ENCODE measurements at places on chromosomes 13 and 19.

DNA sequence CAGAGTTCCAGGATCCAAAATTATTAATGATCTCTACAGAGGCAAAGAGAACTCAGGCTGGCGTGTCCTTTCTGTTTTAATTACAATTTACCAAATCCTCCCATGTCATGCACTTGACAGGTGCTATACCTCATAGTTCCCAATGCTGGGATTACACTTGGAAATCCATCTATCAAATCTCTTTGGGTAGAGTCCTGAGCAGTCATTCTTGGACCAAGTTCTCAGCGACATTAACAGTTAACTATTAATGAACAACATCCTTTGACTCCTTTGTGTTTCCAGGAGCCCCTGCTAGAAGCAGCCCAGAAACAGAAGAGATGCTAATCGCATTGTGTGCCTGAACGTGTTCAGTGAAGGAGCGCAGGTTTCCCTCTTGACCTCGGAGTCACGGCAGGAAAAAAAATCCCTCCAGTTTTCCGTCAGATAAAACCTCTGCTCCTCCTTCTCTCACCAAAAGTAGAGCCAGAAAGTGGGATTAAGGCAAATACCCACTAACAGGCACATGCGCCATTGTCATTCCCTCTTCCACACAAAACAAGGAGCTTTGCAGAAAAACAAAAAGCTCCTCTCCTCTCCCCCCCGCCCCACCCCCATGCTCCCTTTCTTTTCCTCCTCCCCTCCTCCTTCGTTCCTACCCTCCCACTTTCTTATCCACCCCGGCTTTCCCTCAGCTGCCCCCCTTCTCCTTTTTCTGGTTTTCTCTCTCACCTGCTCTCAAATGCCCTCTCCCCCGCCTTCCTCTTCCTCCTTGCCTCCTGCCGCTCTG, 224.7 kb downstream of the ZIC5 start:
- no peak for DNase-seq

DNA sequence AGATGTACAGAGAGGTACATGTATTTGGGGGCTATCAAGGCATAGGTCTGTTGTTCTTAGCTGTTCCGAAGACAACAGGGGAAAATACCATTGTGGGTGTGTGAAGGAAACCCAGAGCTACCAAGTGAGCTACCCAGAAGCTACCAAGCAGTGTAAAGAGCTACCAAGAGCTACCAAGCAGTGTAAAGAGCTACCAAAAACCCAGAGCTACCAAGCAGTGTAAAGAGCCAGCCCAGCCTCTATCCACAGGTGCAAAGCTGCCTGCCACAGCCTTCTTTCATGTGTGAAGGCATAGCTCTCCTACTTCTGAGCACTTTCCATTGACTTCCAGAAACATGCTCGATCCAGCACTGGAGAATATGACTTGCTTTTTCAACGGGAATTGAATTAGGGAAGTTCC, 145.7 kb downstream of the AKAP11 start:
- no peak for DNase-seq

- DNase-seq: peak; percentile 12
These were observed 69.5 kb downstream of the KLF2 start for GRCh38 chr19:16394111-16394510.

DNA sequence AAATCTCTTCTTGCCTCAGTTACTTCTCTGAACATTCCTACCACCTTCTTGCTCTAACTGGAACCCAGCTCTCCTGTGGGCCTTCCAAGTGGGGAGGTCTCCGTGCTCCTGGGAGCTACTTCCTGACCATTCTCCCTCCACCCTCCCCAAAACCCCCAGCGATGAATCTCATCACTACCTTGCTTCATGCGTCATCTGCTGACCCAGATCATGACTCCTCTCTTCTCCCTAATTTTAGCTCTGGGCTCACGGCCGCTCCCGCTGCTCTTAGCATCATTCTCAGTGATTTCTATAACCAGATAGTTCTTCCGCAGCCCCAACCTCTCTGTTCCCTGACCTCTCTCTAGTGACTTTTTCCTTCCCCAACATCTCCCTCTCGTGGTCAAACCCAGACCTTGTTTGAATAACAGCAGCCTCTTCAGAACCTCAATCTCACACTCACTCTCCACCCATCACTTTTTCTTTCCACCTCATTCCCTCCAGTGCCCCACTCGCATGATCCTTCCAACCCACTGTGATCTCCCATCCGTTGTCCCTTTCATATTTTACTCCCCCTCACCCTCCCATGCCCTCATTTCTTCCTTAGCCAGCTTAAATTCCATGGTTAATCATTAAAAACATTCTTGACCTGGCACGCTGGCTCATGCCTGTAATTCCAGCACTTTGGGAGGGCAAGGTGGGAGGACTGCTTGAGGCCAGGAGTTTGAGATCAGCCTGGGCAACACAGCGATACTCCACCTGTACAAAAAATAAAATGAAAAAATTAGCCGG, 21.8 kb downstream of the MRPS12 start:
- no peak for DNase-seq

DNA sequence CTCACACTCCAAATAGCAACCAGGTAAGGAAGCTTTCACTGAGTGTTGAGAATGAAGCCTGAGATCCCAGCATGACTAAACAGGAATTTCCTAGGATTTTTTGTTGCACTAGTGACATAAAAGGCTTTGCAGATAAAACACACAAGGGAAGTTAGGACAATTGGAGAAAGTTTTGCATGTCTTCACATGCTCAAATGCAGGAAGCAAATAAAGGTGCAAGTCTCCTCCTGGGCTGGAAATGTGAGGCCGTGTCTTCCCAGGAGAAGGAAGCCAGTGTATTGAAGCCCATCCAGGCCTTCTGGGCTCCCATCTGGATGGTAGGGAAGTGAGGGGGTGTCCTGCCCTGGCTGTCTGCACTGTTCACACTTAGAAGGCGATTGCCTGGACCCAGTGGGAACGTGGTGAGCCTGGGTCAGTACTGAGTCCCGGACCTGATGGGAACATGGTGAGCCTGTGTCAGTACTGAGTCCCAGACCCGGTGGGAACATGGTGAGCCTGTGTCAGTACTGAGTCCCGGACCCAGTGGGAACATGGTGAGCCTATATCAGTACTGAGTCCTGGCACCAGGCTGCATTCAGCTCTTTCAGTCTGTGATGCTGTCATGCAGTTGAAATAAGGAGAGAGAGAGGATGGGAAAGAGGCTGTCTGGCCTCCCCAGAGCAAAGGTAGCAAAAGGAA, 38.7 kb downstream of the SIAH3 start:
- no peak for DNase-seq

DNA sequence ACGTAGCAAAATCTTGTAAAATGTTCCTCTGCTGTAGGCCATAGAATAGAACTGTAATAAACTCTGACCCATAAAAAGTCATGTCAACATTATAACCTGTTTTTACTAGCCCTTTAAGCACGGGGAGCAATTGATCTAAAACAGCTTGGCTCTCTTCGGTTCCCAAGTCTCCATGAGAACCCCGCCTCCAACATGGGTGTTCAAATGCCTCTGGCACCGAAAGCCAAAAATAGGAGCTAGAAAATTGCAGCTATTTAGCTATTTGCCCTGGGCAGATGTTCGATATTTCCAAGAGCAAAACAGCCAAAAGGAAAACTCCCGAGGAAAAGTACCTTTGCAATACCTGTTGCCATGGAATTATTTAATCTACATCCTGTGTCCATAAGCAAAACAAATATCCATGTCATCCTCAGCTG, 563.1 kb downstream of the EFNB2 start:
- no peak for DNase-seq

DNA sequence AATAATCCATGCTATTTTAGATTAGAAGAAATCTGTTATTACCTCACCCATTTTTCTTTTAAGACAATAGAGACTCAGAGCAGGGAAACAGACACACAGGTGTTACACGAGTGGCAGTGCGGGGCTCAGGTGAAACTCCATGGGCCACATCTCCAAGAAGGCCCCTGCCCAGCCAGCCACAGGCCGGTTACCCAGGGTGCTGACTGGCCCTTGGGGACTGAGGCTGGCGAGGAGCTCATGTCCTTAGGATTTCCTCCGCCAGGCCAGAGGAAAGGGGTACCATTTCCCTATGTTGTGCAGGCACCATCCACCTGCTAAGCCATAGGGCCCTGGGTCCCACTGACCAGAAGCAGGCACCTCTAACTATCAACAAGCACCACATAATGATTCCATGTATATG, 10.6 kb downstream of the C19orf47 start:
- DNase-seq: peak; percentile 8

- no peak for DNase-seq
These were observed 11.6 kb downstream of the AKAP11 start for GRCh38 chr13:42283574-42283973.

DNA sequence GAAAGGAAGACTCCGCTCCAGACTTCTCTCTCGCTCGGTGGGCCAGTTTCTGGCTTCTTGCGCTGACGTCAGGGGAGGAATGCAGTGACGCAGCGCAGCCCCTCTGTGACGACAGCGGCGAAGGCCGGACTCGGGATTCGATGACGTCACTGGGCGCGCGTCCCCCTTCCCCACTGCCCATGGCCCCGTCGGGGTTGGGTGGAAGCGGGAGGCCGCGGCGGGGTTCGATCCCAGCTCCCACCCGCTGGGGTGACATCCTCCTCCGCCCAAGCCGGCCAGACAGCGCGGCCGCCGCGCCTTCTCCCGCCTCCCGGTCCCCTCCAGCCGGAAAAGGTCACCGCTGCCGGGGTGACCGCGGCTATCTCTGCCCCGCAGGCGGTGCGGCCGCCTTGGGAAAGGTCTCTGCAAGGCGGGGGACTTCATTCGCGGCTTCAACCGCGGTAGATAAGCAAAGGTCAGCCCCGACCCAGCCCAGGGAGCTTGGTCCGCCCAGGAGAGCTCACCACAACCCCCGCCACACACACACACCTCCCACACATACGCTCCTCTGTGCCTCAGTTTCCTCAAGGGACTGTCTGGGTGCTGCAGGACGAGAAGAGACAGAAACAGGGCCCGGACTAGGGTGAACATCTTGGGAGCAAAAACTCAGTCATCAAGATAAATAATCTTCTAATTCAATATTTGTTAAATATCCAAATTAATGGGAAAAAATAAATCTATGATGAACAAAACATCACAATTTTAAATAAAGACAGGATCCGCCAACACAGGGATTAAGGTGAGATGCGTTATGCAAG, 844 bp upstream of the RFX1 start:
- no peak for DNase-seq

DNA sequence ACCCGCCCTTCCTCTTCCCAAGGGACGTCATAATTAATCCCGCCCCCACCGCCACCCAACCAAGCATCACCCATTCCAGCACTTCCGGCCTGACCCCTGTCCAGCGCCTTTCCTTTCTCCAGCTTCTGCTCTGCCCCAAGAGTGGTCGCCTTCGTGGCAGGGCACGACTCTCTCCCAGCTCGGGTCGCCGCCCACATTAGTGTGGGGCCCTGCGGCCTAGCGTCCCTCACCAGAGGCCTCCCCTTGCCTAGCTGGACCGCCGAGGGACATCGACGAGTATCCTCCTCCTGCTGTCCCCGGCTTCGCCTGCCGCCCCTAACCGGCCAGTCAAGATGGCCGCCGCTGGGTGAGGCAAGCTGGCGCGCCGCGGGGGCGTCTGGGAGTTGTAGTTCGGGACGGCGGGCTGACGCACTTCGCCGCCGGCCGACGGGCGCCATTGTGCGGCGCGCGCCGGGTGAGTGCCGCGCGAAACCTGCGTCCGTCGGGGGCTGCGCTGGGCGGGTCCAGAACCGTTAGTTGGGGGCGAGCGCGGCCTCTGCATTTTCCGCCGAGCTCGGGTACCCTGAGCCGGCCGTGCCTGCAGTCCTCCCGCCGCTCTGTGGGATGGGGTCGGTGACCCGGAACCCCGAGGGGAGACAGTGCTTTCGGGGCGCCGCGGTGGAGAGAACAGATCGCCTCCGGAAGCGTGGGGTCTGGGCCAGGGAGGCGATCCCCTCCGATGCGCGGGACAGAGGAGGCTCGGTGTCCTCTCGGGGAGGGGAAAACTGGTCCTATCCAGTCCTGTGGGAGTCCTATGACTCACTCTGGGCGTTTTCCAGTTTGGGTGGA, at the start of gene ZNF274:
Gene ZNF274, plus strand, starts transcription at position 73 of the 828 bp plus-strand sequence. CDS start 905 bp downstream, outside the sequence.
- peak; percentile 96 for DNase-seq

DNA sequence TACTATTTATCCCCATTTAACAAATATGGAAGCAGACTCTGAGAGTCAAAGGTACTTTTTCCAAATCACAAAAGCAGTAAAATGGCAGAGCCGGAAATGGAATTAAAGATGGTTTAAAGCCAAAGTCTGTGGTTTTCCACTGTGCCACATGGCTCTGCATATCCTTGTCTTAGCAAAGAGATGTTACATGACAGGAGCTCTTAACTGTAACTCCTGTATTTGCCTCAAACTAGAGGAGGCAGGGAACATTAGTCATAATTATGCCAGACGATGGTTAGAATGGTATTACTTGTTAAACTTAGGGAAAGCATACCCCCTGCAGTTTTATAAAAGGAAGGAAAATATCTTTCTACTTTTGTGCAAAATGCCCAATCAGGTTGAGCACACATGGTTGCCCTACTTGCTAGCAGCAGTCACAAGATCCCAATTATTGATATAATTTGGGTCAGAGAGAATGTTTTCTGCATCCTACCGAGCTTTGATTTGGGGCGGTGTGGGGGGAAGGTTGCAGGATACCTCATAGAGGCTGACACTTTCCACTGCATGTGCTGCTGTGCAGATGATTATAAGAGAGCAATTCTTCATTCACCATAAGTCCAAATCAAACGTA, 42.0 kb upstream of the MAB21L1 start:
- DNase-seq: no peak

DNA sequence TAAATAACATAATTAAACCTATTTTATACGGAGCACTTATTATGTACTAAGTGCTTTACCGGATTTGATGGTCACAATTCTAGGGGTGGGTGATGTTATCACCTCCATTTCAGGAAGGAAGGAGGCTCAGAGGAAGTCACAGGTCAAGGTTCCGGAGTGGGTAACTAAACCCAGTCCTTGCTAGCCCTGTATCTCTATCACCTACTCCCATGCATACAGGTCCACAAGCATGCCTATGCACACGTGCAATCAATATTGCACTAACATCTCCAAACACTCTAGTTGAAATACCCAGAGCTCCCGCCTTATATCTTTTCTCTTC, 17.8 kb upstream of the FOSB start:
- no peak for DNase-seq

GRCh38 chr13:21949818-21950429, 279.1 kb downstream of the FGF9 start:
- no peak for DNase-seq

GRCh38 chr13:69903081-69903480, 204.5 kb upstream of the ATXN8OS start:
- no peak for DNase-seq

GRCh38 chr13:84417416-84417815, 535.1 kb upstream of the SLITRK1 start:
- DNase-seq: no peak

- no peak for DNase-seq
These were observed 18.1 kb downstream of the CDADC1 start for GRCh38 chr13:49265822-49266221.

- DNase-seq: no peak
These were observed 6.8 kb upstream of the ZNF561 start for GRCh38 chr19:9627856-9628255.

GRCh38 chr19:5706876-5707573, 12.9 kb downstream of the LONP1 start:
- no peak for DNase-seq
